ENCODE measurements at places on chromosomes 4 and X. TPM values are rescaled to one million over a fixed set of nuclear protein-coding genes. Genes with fewer than 3 reads are reported as not detected.

SH2D1A gene
- 0.02 TPM for polyA plus RNA-seq

VAMP7 gene
- polyA plus RNA-seq, result 26.5 TPM

CYLC1 gene
- polyA plus RNA-seq, result not detected

SYN1 gene
- 0.07 TPM for polyA plus RNA-seq

C4orf17 gene
- polyA plus RNA-seq, result not detected

Data from keratinocyte (primary cell).